ENCODE measurements at places on chromosomes 12 and 14.

- no peak for DNase-seq
These were observed 737 bp upstream of the TEX52 start for GRCh38 chr12:2857576-2857975.

- no peak for DNase-seq
These were observed 27.9 kb upstream of the EID3 start for GRCh38 chr12:104275689-104276088.

DNA sequence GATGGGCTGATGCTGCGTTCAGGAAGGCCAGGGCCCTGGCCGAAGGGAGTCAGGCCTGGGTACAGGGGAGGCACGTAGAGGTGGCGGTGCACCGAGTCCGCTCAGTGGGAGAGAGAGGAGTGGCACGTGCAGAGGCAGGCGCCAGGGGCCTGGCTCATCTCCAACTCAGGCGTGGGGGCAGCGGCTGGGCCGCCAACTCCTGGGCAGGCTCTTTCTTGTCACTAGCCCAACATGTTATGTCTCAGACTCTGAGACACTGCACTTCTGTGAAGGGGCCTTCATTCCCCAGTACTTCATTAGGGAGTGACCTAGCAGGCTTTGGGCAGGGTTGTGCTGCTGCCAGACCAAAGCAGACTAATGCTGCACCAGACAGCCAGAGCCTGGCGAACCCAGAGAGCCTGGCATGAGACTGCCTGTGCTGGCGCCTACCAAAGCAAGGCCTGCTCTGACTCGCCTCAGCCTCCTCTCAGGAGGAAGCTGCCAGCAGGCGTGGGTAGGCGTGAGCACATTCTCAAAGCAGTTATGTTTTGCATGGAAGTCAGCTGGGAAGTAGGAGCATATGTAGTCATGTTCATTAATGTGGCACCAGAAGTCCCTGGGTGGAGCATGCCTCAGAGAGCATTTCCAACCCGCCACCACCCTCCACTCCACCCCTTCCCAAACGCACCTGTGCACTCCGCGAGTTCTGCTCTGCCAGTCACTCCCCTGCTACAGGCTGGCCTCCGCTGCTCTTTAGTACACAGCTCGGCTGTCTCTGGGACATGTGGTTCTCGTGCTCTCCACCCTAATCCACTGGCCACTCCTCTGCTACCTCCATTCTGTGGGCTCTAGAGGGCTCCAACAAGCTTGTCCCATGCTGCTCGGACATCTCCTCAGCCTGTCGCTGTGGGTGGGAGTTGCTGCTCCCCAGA lies 9.7 kb downstream of the CKB start:
- peak; percentile 94 for DNase-seq

- peak; percentile 32 for DNase-seq
These were observed 69.3 kb downstream of the FBXO34 start for GRCh38 chr14:55340482-55340881.

DNA sequence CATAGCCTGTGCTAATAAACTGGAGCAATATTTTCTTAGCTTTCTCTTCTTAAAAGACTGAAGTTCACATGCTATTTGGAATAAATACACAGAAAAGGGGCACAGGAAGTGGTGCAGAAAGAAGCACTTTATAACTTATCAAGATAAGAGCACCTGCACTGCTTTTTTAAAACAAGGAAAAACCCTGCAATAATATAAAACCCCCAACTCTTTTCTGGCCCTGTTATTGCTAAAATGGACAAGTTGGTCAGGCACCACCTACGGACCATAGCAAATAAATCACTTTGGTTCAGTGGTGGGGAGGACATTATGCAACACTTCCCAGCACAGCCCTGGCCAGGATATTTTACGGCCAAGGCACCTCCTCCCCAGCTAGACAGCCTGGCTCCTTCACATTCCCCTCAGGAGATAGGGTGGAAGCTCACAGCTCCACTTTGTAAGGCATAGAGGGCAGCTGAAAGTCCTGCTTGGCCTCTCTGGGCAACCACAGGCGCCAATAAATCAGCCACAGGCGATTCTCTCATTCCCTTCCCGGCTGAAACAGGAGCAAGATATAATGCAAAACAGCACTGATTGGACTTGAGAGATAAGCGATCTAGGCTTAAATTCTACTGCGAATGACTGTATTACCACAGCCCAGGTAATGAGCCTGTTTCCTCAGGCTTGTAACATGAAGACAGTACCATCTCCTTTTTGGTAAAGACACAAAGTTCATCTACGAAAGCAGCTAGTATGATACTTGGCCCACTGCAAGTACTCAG lies 2.0 kb downstream of the ZBTB25 start:
- DNase-seq: no peak

DNA sequence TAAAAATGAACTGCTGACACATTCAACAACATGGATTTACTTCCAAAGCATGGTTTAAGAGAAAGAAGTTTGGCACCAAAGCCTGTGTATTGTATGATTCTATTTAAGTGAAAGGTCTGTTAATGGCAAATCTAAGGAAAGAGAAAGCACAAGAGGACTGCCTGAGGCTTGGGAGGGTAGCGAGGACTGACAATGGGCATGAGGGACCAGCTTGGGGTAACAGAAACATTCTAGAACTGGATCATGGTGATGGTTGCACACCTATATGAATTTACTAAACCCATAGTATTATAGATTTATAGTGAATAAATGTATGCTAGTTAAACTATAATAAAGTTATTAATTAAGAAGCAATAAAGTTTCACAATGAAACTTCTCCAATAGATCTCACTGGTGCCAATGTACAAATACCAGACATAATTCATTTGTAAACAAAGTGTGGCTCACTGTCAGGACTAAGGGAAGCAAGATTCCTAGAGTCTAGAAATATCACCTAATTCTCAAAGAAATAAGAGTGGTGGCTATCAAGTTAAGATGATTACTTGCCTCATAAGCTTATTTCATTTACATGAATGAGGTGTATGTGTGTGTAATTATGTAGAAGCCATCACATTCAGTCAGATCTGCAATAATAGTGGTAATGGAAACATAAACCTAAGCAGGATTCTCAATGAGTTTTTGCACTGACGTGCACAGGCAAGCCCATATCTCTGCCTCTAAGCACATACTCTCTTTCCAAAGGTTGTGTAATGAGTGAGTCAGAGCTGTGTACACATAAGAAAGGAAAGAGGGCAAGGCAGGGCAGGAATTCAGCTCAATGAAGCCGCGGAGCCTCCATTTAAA lies 353.4 kb downstream of the KCNH5 start:
- DNase-seq: peak; percentile 96

DNA sequence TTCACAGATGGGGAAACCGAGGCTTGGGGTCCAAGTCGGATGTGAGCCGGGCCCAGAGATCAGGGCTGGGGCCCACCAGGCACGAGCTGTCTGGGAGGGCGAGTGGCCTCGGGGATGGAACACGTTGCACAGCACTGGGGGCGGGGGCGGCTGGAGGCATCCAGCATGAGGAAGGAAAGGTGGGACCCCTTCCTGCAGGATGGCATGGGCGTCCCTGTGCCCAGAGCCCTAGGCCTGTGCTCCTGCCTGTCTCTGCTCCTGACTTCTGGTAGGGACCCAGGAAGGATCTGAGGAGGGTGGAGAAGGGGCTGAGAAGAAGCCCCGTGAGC lies 183.4 kb downstream of the KIF26A start:
- no peak for DNase-seq

Data from NCI-H1105 treated with DMSO at 0.1 percent for 48 hours (cell line).